ENCODE measurements at places on chromosomes 13 and 19.

GRCh38 chr13:49867834-49868233, 68.3 kb downstream of the SPRYD7 start:
- no peak for DNase-seq

- no peak for DNase-seq
These were observed 14.2 kb downstream of the CHERP start for GRCh38 chr19:16527971-16528521.

DNA sequence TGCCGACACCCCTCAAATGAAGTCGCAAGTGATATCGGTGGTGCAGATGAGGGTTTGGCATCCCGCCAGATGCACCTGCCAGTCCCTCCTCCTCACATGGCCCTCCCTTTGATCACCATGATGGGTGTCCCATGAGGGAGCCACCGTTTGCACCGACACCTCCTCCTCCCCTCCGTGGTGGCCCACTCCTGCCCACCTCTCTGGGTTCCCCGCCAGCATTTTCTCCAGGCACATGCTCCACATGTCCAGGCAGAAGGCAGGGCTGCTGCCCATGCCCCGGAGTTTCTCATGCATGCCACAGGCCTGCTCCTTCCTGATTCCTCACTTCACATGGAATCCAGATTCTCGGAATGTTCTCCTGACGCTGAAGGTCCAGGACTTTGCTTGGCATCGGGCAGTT, 49.3 kb downstream of the COL4A2 start:
- DNase-seq: no peak

GRCh38 chr19:6185835-6186834, 50.7 kb downstream of the ACSBG2 start:
- DNase-seq: no peak

DNA sequence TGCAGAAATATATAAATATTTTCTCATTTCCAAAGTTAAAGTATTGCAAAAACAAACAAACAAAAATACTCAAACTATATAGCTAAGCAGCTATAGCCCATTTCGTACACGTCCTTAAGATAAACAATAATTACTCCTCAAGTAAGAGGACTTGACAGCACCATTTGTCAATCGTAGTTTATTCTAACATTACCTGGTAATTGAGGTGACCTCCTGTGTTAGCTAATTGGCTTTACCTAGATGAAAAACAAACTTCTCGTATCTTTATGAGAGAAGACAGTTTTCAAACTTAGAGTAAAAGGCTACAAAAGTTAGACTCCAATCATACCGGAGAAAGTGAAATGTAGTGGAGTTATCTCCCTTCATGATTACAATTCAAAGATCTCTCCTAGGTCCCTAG, 1876.1 kb upstream of the PCDH20 start:
- DNase-seq: no peak

DNA sequence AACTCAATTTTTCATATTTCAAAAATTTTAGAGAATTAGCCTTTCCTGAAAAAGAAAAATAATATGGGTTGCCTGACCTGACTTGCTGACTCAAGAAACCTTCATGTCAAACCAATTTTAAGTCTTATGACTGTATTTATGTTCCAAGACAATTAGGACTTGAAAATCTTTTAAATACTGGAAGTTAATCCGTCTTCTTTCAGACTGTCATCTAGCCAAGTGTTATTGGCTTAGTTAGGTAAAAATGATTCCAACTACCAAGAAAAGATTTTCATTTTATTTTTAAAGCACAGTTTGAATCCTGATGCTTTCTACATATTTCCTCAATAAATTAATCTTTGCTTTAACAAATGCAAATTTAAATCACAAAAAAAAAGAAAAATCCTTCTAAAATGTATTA, 337.6 kb downstream of the SLITRK6 start:
- no peak for DNase-seq

DNA sequence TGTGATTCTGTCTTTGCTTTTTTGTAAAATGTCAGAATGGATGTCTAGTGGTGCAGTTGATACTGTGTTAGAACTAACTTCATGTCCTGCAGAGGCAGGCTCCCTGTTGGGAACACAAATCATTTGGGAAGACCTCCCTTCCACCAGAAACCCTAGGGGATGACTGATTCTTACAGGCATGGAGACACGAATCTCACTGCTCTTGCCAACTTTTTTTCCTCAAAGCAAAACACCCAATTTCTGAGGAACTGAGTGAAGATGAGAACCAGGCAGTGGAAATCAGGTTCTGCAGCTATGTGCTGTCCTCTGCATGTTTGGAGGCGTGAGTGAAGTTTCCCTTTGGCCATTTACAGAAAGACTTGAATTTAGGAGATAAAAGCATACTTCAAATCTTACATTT, 87.5 kb upstream of the CSNK1A1L start:
- DNase-seq: no peak

DNA sequence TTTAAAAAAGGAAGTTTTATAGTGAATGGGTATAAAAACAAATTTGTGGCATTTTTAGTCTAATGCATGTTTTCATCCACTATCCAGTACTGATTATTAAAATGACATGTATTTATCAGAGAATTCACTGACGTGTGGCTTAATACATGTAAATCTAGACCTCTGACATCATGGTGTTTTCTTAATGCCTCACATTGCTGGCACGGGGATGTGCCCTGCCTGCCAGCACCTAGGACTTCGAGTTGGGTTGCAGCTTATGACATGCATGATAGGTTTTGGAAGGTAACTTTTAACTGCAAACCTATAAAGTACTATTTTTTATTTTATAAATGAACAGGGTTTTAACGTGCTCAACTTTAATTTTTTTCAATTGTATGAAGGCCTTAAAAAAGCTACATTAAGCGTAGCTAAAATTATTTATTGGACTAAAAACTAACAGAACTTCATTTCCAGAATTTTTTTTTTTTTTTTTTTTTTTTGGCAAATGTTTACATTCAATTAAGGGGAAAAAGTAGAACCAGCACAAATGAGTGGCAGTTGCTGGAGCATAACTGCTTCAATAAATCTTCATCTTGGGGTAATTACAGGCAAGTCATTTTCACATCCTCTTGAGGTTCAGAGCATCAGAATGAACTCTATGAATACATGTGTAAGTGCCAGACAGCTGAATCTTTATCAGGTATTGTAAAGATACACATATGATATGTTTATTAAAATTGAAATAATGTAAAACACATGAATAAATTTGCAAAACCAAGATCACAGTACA, 16.3 kb downstream of the METTL21C start:
- no peak for DNase-seq

GRCh38 chr19:18282021-18282787, 782 bp upstream of the JUND start:
- no peak for DNase-seq

GRCh38 chr19:17721821-17722220, 2.5 kb downstream of the MAP1S start:
- no peak for DNase-seq

GRCh38 chr19:51546107-51546649, 14.7 kb upstream of the SIGLEC6 start:
- no peak for DNase-seq

- no peak for DNase-seq
These were observed 334.1 kb downstream of the TEX29 start for GRCh38 chr13:111654531-111654930.

- DNase-seq: no peak
These were observed 465.3 kb downstream of the COG6 start for GRCh38 chr13:40120781-40121180.

- no peak for DNase-seq
These were observed 7.2 kb upstream of the CCDC97 start for GRCh38 chr19:41302624-41303351.

DNA sequence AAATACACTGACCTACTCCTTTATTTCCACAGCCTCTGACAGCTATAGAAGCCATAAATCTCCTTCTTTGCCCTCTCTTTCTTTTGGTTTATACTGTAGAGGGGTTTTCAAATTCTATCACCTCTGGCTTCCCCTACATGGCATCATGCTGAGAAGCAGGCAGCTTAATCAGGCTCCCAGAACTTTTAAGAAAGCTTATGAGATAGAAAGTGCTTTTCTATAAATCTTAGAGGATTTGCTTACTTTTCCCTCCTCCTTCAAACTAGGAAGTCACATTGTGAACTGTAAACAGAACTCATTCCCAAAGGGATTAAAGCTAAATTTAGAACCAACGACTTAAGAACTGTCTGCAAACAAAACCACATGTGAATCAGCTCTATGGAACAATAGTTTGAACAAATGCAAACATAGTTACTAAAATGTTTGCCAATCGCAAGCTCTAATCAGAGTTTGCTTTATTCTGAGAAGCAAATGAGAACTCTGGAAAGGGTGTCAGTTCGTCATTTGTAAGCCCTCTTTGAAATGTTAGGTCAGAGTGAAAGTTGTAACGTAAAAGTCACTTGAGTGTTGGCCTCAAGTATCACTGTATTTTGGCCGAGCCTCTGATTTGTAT, 344.1 kb downstream of the RFC3 start:
- DNase-seq: peak; percentile 60

DNA sequence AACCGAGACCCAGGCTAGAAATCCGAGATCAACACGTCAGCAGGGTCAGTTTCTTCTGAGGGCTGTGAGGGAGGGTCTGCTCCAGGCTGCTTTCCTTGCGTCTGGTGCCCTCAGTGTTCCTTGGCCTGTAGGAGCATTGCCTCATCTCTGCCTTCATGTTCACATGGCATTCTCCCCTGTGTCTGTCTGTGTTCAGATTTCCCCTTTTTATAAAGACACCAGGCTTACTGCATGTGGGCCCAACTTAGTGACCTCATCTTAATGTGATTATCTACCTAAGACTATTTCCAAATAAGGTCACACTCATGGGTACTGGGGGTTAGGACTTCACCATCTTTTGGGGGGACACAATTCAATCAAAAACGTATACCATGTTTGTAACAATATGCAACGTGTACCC, 57.2 kb upstream of the C1QTNF9 start:
- no peak for DNase-seq

DNA sequence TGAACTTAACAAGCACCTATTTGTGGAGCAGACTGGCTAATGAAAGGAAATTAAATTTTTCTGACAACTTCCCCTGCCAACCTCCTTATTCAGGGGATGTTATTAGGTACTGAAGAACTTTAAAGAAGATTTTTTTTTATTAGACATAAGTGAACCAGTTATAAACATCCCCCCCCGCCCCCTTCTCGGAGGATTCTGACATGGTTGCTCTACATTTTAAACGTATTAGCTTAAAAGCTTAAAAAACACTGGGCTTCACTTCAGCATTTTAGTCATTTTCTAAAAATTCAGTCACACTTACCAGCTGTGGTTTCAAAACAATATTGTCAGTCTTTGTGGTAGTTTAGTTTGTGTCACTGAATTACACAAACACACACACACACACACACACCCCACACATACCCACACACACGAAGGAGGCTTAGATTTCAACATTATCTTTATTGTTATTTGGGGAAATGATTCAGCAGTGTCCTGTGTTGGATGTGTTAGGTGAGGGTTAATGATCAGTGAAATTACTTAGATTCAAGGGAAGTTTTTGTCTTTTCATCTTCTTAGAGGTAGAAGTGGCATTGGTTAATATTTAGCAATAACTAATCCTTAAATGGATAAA, 145.7 kb downstream of the PCCA start:
- DNase-seq: no peak

DNA sequence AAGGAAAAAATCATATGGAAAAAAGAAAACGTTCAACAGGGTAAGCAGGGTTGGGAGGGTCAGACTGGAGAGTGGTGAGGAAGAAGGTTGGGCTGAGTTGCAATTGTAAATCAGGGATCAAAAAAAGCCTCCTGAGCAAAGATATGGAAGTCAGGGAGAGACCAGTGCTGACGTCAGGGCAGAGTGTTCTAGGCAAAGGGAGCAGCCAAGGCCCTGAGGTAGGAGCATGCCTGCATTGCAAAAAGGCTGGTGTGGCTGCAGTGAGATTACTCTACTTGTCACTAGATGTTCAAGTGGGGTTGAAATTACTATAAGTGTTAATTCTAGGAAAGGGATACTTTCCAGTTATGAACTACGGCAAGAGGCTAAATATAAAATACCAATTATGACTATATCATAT, 562.0 kb downstream of the MYO16 start:
- no peak for DNase-seq

Data from fibroblast of the conjunctiva (primary cell).